Pancreas (tissue), 10 donors: ENCODE measurements at places on chromosomes 11 and 22.

GRCh38 chr11:57751676-57752253, at the start of gene BTBD18:
Gene BTBD18, minus strand, starts transcription at chr11:57751819. Its CDS starts 631 bp downstream, at chr11:57751188.
- DNase-seq: no peak

DNA sequence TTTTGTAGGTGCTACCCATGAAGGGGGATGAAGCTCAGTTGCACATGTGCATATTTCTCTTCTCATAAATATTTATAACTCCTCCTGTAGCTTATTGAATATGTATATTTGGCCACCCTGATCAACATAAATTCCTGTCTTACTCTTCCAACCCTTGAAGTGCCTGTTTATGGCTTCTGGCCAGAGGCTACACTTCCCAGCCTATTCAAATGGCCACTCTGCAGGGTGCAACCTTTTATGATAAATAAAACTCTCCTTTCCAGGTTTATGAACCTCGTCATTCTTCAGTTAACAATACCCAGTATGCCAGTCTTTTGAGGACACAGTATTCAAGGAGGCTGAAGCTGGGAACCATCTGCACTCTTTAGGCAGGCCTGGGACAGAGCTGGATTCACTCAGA, 2.6 kb upstream of the RTL6 start:
- no peak for DNase-seq

GRCh38 chr22:48473202-48473601, 1354.5 kb downstream of the BRD1 start:
- DNase-seq: no peak

DNA sequence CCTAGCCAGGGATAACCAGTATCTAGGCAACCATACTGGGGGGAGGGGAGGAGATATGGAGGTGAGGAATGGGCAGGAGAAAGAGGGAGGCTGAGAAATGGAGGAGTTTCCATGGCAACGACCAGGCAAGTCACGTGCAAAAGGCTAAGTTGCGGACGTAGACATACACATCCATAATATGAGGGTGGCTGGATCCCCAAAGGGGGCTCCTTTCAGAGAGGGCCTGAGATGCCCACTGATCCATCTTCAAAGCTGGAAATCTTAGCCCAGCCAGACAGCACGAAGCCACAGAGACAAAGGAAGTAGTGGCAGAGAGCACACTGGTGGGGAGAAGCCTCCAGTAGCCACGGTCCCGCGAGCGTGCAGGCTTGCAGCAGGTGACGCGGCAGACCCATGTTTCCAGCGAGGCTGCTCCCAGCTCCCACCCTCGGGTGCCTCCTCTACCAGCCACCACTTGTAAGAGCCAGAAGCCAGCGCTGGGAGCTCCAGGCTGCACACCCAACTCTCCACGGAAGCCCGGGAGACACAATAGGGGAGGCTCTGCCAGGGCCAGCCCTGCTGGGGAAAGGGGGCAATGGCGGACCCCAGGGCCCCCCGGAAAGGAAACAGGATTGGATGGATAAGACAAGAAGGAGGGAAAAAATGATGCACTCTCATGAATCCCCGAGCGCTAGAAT, 938 bp downstream of the FXYD6 start:
- no peak for DNase-seq

- peak; percentile 51 for DNase-seq
These were observed 411 bp downstream of the SIGIRR start for GRCh38 chr11:414318-414857.

- peak; percentile 25 for DNase-seq
These were observed 61.4 kb downstream of the TP53I11 start for GRCh38 chr11:44889266-44889665.

- no peak for DNase-seq
These were observed 7.1 kb downstream of the PLAAT4 start for GRCh38 chr11:63543711-63544110.

DNA sequence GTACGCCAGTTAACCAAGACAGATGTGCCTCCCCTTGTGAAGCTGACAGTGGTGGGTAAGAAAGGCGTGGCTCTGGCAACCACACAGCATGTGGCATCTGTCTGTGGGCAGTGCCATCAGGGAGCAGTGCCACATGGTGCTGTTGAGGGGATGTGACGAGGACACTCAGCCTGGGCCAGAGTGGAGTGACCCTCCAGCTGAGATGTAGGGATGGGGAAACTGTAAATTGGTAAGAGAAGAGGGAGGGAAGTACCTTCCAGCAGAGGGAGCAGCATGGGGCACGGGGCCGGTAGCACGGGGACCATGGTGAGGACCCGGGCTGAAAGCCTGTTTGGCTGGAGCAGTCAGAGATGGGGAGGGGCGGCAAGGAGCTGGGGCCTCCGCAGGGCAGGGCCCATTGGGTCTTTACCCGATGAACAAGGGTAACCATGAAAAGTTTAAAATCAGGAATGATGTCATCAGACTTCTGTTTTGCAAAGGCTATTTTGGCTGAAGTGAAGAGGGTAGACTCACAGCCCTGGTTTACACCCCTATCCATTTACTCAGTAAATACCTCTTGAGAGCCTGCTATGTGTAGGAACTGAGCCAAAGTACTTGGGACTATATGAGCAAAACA, 10.4 kb downstream of the TMPRSS6 start:
- no peak for DNase-seq

- DNase-seq: no peak
These were observed 4.5 kb downstream of the OR9Q2 start for GRCh38 chr11:58193391-58193790.

DNA sequence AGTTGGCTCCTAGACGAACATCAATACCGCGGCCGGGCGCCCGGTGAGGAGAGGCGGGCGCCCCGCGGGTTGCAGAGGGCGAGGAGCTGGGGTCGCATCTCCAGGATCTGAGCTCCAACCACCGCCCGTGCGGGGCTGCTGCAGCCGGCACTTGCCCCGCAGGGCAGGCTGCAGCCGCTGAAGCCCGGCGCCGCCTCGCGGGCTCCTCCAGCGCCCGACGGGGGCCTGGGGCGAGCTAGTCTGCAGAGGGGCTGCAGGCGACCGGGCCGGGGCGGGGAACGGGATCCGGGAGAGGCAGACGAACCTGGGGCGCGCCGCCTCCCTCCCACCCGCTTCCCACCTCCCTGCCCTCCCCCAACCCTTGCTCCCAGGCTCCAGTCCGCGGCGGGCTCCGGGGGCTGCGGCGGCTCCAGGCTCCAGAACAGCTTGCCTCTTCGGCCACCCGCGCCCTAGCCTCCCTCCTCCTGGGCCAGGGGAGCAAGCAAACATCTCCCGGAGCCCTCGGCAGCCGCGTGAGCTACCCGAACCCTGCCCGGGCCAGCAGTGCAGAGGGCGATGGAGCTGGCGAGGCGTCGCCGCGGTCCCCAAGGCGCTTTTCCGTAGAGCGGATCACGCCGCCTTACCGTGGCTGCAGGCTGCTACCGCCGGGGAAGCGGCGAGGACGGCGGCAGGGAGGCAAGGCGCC, 802 bp downstream of the TENM4 start:
- peak; percentile 82 for DNase-seq
